ENCODE measurements at places on chromosomes 5 and 9.

DNA sequence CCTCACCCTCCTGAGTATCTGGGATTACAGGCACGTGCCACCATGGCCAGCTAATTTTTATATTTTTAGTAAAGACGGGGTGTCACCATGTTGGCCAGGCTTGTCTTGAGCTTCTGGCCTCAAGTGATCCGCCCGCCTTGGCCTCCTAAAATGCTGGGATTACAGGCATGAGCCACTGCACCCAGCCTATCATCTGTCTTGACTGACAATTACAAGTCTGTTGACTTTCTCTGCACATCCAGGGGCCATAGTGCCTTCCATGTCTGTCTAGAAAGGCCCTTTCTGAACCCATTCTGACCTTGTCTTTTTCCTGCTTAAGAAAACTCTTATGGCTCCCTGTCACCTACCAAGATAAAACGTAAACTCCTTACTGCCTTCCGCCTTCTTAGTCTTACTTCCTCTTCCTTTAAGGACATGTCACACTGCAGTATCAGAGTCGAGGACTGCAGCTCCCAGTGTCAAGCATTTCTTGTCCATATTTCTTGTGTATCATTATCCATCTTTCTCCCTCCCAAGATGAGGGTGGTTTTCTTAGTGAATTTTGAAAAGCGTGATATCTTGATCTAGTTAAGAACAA, 49.9 kb upstream of the SHB start:
- DNase-seq = no peak

DNA sequence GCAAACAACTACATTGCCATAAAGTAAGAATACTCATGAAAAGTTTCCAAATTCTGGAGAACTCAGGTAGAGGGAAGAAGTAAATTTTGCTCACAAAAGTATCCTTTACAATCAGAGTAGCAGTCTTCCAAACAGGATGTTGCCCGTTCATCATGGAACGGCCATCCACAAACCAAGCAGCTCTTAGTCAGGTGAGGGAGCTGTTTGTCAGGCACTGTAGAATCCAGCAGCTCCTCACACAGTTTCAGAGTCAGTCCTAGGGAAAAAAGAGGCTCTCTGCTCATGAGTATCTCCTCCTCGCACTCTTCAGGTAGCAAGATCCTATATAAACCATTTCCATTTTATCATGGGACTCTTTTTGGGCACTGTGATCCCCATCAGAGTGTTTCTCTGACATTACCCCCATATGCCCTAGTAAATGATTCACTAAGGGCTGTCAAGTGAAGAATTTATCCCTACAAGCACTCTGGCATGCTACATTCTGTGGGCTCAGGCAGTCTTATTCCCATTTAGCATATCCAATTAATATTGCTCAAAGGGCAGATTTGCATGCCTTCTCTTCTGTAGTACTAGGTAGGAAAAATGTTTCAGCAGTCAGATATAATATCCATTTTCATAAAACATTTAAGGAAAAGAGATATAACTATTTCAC, 97.9 kb downstream of the WDR41 start:
- DNase-seq = no peak

GRCh38 chr9:88953381-88954029, 37.8 kb upstream of the S1PR3 start:
- no peak for DNase-seq

DNA sequence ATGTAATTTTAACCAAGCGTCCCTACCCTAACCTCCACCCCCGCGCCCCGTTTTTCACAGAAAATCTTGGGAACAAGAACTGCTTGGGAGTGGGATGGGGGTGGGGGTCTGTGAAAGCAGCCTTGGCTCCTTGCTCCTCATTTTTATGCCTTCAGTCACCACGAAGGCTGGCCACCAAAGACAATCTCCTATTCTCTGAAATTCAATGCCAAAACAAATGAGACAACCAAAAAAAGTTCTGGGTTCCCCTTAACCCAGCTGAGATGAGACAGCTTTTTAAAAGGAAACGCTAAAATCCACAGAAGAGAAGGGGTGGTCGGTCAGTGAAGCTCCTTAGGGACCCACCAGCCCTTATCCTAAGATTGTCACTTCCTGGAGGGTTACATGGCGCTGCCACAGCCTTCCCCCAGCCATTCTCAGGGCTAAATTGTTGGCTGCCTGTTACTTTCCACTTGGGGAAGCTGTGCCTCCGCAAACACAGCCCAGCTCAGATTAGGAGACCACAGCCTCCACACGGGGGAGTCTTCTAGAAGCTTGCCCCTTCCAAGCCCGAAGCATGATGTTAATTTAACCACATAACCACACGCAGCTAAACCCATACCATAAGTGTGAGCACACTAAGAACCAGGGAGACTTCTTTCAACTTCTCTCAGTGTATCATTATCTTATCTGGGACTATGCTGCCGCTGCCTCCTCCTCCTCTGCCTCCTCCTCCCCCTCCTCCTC, 136.3 kb downstream of the FOXD1 start:
- no peak for DNase-seq

- DNase-seq = no peak
Measured at GRCh38 chr9:87085073-87085472, 137.8 kb upstream of the GAS1 start.

GRCh38 chr9:31908158-31908890, 476.1 kb upstream of the ACO1 start:
- no peak for DNase-seq

DNA sequence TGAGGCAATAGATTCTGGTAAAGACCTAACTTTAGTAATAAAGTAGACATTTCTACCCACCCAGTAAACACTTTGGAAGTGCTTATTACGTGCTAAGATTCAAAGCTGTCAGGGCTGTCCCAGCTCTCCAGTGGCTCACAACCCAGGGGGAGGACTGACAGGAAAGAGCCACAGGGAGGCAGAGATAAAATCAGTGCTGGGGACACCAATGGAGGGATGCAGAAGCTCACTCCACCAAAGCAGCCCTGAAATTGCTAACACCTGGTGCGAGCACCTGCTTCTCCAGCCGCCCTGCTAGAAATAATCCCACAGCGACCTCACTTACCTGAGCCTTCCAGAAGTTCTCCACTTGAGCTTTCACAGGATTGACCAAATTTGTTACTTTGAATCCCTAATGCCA, 501.0 kb downstream of the BNC2 start:
- DNase-seq = no peak

GRCh38 chr9:97310896-97311295, 3.4 kb downstream of the CCDC180 start:
- no peak for DNase-seq

GRCh38 chr9:133581513-133582343, 27.5 kb downstream of the FAM163B start:
- DNase-seq = no peak

GRCh38 chr5:107853031-107853430, 182.3 kb upstream of the EFNA5 start:
- no peak for DNase-seq

- DNase-seq = no peak
Measured at GRCh38 chr9:95230046-95230445, 87.5 kb downstream of the FANCC start.

DNA sequence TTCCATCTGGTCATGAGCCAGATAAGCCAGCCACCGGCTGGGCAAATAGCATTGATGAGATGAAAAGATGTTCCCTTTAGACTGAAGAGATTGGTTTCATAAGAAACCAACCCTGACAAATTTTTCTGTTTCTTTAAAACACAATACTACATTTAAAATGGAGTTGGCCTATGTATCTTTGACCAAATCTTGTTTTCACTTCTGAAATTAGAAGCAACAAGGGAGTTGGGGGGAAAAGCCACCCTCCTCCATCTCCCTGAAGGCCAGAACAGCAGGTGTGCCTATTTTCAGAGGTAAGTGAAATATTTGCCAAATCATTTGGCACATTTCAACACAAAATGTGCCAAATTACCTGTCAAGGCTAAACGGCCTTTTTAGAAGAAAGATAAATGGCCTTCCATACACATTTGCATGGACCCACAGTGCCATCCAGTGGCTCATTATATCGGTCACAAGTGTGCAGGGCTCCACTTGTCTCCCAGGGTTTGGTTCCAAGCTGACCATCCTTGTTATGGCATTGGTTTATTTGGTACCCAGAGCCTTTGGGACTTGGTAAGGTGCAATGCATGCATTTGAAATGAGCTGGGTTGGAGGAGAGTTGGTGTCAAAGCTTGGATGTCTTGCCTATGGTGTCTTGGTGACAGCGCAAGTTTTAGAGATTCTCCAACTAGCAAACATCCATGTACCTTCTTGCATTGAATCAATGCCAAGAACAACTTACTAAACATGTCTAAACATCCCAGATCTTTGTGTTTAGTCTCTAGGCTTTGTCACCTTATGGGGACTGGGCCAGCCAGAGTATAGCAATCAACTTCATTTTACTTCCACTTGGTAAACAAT, 372.0 kb upstream of the KIF2A start:
- DNase-seq = no peak

DNA sequence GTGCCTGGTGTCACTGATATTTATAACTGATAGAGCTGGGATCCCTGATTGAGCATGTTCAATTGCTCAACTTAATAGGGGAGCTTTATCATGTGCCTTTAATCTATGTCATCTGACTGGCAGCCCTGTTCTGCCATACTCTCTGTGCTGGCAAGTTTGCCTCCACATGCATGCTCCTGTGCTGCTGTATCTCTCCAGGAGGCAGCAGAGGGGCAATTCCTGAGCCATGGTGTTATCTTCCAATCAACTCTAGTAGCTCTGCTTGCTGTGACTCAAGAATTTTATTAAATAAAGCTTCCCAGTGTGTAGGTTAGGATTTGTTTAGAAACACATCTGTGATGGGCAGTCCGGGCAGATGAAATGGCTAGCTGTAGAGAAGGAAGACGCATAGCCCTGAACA, 642.0 kb downstream of the KIF4B start:
- no peak for DNase-seq

- DNase-seq = no peak
Measured at GRCh38 chr5:45737153-45737552, 41.0 kb upstream of the HCN1 start.

DNA sequence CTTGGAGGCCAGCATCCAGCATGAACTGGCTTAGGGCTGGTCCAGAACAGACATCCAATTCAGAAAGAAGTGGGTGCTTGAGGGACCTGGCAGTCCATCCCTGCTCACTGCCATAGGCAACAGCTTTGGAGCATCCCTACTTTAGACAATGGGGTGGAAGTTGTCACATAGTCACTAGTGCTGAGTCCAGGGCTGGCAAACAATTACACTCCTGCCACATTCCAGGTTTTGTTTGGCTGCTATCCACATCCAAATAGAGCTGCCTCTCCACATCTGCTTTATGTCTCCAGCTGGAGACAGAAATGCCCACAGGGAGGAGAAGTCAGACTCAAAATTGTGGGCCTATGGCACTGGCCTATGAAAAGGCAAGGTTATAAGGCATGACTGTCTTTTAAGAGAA, 7.0 kb downstream of the FSTL4 start:
- no peak for DNase-seq

DNA sequence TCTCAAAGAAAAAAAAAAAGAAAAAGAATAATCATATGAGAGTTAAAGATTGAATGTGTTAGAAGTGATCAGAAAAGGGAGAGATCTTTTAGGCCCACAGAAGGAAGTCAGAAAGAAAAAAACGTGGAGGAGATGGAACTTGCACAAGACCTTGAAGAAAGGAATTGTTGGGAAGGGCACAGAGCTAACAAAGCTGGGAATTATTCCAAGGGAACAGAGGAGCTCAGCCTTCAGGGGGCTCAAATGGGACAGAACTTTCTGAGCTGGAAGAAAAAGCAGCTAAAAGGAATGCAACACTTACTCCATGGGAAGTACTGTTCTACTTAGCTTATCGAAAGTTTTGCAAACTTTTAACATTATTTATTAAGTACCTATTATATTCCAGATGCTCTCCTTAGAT, 153.4 kb upstream of the ADRA1B start:
- DNase-seq = no peak

DNA sequence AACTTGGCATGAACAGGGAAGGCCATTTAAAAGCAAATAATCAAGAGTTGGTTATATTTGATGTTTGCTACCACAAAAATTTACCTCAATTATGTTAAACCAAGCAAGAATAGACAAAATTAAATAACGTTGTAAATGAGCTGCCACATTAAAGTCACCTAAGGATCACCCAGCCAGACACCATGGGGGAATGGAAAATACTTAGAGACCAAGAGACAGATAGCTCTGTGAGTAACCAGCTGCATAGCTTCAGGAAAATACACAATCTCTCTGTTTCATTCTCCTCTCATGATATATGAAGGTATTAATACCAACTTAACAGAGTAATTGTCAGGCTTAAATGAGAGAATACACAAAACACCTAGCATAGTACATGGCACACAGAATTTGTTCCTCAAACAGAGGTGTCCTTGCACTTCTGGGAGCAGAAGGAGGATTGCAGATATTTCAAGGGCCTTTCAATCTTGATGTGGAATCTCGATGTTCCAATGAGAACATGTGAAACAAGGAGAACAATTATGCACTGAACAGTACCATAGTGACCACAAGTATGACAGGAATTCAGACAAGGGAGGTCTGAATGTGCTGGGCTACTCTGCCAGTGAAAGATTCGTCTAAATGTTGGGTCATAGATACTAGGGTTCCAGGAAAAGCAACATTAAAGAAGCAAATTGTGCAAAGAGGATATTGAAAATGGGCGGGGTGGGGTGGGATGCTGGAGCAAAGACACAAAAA, 18.6 kb downstream of the JAKMIP2 start:
- DNase-seq = no peak

DNA sequence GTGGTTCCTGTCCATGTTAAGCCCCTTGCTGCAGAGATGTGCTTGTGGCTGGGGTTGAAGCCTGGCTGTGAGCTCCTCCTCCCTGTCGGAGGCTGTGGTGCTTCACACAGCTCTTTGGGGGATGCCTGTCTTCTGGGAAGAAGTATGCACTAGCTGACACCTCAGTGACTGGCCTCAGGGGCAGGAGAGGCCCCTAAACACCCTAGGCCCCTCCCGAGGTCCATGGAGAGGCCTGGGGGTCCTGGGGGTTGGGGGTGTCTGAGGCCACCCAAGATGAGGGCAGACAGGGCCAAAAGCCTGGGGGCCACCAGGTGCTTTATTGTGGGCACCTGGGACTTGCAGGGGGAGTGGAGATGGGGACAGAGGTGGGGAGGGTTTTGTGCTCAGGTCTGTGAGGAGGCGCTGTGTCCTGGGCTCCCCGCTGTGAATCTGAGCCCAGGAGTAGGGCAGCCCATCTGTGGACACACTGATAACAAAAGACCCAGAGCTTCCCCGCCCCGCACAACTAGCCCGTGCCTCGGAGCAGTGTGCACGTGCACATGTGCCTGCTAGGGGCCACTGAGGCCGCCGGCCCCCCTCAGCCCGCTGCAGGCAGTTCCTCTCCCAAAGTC, 92.0 kb downstream of the PHF2 start:
- DNase-seq = no peak

DNA sequence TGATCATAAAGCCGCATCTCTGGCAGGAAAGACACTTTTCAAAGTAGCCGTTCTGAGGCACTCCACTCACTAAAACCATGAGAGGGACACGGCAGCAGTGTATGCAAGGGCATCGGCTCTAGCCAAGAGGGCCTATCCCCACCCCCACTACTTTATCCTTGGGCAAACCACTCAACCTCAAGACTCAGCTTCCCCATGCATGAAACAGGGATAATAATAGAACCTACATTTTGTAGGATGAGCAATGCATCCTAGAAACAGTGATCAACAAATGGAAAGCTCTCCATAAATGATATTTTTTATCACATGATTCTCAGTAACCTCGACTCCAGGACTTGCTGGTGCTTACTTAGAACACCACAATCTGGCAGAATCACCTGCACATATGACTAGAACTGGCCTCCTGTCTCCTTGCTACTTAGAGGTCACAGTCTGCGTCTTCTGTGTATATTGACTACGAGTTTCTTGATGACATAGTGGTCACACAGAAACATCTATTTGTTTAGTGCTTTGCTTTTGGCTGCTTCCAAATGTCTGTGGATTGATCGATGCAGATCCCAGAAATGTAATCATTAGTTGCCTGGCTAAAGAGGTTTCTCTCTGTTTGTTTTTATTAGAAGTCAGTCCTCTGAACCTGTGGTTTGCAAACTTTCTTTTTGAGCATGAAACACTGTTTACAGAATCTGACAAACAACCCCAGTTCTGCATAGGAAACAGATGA, 102.1 kb downstream of the LHFPL2 start:
- no peak for DNase-seq
